Ureter (tissue), 1 donor: ENCODE measurements at places on chromosomes 5 and 9.
A peak's percentile ranks its signal among the peaks of the same experiment; 100 is the strongest.

DNA sequence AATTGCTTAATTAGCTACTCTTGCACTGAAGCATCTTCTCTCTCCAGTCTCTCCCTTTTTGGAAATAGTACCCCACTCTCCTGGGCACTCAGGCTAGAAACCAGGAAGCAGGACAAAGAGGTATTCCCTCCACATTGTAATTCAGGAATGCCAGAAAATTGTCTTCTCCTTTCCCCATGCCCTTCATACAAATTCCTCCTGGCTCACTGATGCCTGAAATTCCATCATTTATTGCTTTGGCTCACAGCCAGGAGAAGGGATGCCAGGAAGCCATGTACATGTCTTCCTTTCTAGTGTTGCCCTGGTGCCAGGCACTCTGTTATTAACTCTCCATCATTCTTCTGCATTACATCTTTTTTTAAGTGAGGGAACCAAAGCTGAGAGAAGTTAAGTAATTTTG lies 716.5 kb upstream of the C9orf72 start:
- DNase-seq = no peak

- DNase-seq = peak; percentile 66
Observed at GRCh38 chr9:121736934-121737462, 85.6 kb downstream of the DAB2IP start.

DNA sequence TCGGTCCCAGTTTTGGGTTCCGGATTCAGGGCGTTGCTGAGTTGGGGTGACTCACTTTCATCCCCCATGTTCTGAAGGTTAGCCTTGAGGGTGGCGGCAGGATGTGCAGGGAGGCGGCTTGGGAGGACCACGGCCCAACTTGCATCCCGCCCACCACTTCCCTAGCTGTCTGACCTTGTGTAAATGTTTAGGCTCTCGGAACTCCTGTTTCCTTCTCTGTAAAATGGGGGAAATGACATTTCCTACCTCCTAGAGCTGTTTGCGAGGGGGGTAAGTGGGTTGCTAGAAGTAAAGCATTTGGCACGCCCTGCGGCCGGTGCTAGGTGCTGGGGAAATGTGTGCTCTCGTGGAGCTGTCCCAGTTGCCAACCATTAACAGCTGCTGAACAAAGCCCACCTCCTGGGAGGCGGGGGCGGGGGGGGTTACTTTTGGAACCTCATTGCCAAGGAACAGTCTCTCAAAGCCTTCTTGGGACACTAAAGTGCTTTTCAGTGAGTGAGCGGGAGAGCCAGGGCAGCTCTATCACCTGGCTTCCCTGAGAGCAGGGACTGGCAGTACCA lies 27.5 kb downstream of the PTGES2 start:
- DNase-seq = no peak

DNA sequence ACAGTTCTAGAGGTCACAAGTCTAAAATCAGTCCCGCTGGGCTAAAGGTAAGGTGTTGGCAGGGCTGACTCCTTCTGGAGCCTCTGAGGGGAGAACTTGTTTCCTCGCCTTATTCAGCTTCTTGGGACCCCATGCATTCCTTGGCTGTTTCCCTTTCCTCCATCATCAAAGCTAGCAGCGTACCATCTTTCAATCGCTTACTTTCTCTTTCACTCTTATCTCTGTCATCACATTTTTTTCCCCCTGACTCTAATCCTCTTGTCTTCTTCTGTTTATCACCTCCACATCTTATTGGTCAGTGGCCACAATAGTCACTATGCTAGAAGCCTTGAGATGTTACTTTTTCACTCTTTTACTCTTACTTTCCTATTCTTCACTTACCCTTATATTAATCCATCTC lies 72.5 kb upstream of the SPEF2 start:
- no peak for DNase-seq

- DNase-seq = no peak
Observed at GRCh38 chr5:140795259-140795641, 598 bp downstream of the PCDHA2 start.

GRCh38 chr5:167998148-167998767 lies 293.2 kb upstream of the WWC1 start:
- DNase-seq = no peak
